ENCODE measurements at places on chromosomes 7 and 10. TPM values are rescaled to one million over a fixed set of nuclear protein-coding genes. Genes with fewer than 3 reads are reported as not detected.

DKK1 gene
- 111 TPM for total RNA-seq

PTPRZ1 gene
- total RNA-seq, result not detected

- DNase-seq, result no peak
Observed at GRCh38 chr7:159012353-159013069, 132.2 kb downstream of the VIPR2 start.

GRCh38 chr7:112116894-112117293 is 89.3 kb downstream of the DOCK4 start:
- no peak for DNase-seq

BAMBI gene
- 4.8 TPM for total RNA-seq

DNA sequence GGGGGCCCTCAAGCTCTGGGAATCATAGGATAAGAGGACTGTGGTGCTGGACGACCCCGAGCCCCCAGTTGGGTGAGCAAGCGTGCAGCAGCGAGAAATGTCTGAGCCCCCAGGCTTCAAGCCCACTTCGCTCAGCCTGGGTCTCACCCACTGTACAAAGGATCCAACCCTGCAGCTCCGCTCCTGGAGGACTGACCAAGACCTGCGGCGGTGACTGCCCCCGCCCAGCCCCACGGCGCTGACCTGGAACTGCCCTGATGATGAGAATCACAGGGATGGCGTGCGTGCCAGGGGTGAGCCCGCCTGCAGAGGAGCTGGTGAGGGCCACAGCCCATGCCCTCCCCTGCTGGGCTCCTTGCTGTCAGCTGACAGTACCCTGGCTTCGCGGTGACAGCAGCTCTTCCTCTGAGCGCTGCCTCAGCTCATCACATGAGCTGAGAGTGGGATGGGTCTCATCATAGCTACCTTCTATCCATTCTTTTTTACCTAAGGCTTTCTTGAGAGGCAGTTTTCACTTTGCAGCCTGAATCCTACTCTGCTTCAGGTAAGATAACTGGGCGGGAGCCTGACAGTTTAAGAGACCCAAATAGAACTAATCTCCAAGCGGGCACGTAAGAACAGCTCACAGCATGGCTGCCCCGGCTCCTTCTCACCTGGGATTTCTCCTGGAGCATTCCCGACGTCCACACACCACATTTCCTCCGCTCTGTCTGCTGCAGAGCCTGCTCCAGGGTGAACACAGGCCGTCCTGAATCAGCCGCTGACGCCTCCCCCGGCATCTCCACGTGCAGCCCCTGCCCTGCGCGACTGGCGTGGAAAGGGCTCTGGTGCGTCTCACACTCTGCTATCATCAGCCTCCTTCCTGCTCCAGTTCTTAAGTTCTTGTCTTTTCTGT is 329.9 kb downstream of the PTPRN2 start:
- no peak for DNase-seq

DNA sequence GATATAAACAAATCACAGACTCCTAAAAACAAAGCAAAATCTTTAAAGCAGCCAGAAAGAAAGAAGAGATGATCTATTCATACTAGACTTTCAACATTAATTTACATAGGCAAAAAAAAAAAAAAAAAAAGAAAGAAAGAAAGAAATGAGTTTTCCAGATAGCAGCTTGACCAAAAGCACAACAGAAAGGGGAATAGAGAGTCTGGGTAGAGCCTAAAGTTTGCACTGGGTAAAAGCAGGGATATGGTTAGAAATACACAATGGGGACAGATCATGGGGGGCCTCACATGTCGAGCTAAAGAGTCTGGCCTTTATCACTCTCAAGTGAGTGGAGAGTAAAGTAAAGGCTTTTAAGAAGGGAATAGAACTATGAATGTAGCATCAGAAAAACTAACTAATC is 169.8 kb downstream of the SGMS1 start:
- DNase-seq, result no peak

TMEM213 gene
- total RNA-seq, result not detected
